Suppressor macrophage (primary cell): ENCODE measurements at places on chromosomes 7 and 10.

GRCh38 chr10:58400609-58401008, 15.4 kb downstream of the TFAM start:
- no peak for DNase-seq

DNA sequence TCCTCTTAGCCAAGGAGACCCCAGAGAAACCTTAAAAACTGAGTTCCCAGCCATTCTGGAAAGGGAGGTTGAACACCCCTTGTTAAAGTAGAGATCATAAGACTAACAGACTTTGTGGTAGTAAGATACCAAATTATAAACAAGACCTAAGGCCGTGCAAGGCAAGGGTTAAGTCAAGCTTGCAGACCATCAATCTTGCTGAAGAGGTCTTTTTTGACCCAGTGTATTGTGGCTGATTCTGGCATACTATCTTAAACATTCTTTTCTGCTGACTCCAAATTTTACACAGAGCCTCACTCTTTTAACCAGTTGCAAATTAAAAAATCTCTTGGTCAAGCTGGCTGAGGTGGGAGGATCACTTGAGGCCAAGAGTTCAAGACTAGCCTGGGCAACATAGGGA, 1.2 kb upstream of the TBRG4 start:
- DNase-seq: no peak

DNA sequence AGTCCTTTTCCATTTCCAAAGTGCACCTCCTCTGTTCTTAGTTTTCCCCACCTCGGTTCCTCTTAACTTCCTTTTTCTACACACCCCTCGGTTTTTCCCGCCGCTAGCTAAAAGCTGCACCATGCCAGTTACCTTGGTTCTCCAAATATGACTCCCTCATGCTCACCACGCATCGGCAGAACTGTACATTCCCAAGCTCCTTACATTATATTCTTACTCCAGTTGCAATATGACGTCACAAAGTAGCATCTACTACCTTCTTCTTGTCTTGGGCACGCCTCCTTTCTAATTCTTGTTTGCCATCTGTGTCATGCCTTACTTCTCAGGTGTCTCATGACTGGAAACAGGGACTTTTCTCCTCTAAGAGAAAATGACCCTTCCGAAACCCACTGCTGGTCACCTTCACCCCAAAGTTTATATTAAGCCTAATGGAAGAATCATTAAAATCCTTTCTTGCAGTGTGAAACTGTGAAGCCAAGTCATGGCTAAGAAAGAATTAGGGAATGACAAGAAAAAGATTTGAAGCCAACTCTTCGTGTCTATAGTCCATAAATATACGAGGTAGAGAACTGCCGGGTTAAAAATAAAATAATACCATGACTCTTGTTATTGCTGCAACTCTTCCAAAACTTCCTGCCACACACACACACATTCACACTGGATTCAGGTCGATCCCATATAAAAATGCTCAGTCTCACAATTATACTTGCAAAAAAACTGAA, 1.7 kb downstream of the ESYT2 start:
- DNase-seq: peak; percentile 51

GRCh38 chr10:18565006-18565405, 86.4 kb downstream of the NSUN6 start:
- DNase-seq: no peak

- DNase-seq: no peak
Observed at GRCh38 chr7:148809856-148810255, 74.2 kb downstream of the EZH2 start.

DNA sequence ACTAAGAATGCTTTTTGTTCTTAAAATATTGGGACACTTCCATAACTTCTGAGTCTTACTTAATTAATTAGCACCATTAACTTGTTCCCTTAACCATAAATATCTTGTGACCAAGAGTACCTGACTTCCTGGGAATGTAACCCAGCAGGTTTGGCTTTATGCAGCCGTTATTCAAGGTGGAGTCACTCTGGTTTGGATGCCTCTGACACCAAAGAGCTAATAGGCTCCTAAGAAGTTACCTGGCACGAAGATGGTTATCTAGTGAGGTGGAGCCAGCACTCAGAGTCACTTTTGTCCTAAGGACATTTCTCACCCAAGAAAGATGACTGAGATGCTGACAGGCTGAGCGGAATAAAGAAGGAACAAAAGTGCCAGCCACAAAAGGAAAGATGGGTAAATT, 172.3 kb downstream of the C1GALT1 start:
- no peak for DNase-seq

DNA sequence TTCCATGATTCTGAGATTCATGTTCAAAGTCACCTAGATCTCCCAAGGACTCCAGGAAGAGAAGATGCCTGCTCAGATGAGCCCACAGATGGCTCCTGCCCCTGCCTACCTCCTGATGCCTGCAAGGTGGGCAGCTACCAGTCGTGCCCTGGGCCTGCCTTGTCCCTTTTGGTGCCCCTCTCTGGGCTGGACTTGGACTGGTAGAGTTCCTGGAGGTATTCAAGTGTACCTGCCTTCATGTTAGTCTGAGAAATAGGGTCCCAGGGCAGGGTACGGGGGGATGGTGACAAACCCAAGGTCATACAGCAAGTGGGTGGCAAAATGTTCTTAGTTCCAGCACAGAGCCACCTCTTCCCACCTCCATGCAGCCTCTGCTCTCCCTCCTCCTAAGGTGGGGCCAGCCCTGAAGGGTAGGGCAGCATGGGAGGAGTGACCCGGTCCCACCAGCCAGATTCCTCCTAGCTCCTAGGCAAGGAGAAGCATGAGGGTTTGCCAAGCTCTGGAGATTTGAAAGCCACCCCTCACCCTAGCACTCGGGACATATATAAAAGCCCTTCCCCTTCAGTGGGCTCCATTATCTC, 80.8 kb upstream of the UNC5B start:
- DNase-seq: no peak

- DNase-seq: no peak
Observed at GRCh38 chr7:141427134-141427533, 124.1 kb upstream of the AGK start.

DNA sequence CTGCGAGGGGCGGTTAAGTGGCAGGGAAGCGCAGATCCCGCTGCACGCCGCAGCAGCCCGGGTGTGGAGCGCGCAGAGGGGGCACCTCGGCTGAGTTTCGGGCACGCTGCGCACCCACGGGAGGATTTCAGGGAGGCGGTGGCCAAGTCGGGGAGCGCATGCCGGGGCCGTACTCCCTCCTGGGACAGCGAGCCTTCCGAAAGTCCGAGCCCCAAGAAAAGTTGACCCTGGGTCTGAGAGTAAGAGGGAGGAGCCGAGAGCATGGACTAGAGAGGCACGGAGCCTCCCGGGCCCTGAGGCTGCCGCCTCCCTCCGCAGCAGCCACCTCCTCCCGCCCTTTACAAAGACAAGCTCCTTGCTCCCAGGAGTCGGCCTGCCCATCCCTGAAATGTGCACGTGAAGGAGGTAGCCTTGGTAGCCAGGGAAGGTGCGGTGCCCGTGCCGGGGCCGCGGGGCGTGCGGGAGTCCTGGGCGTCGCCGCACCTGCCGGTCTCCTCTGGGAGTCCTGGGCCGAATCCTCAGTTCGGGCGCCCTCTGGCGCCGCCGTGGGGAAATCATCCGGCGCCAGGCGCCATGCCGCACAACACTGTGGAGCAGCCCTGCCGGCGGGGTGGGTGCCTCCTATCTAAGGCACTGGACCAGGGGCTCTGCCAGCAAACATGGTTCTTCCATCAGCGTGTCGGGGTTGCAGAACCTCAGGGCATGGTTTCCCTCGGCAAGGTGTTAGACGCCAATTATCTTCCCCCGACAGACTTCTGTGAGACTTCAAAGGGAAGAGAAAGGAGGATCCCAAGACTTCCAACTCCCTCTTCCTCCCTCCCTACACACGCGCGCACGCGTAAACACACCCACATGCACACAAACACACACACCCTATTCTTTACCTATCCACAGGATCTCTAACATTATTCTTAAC, 104.0 kb downstream of the TRIL start:
- peak; percentile 74 for DNase-seq

- DNase-seq: no peak
Observed at GRCh38 chr10:29435809-29436501, 147.1 kb downstream of the LYZL1 start.

DNA sequence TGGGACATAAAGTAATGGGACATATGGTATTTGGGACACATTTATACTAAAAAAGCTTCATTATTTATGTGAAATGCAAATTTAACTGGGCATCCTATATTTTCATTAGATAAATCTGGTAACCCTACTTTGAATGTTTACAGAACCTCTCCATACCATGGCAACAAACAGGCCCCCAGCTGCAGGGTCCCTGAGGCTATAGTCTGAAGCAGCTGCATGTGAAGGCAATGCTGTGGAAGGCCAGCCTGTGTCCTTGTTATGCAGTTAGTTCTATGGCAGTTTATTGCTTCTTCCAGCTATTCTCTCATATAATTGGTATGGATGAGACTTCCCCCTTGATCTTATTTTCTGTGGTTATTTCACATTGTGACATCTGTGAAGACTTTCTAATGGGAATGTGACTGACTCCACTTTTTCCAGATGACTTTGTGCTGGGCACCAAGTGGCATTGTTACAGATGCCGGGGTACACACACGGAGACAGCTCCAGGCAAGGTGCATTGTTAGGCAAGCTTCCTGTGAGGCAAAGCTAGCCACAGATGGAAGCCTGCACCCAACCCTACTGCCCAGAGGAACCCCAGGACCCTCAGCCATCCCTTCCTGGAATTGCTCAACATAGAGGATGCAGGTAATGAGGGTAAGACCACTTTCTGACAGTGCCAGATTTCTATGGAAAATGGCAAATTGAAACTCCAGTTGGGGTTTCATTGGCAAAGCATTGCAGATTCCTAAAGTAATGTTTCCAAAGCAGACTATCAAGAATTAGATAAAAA, 49.5 kb upstream of the ADAM12 start:
- DNase-seq: no peak

DNA sequence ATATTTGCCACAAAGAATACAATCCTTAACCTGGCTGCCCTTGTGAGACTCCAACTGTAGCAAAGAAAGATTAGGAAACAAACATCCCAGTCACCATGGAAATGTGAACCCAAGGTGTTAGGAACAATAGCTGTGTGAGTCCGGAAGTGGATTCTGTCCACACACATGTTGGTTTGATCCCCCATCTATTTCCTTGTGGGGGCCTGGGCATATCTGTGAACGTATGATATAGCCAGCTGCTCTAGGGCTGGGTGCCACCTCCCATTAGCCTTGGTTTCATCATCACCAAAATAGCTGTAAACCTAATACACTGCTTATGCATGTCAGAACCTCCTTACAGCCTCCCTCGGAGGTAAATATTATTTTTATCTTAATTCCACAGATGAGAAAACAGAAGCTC, 26.4 kb downstream of the GRK5 start:
- no peak for DNase-seq

DNA sequence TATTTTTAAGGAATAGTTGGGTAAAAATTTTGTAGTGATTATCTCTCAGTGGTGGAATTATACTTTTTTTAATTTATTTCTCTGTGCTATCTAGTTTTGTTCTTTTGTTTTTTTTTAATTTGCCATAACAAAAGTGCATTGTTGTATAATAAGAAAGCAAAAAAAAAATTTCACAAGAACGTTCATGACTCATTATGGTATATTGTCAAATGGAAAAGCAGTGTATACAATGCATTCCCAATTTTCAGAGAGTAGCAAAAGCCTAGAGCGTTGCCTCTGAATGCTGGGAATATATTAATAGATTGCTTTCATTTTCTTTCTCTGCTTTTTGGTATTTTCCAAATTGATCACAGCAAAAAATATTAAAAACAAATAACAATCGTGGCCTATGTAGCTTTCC, 46.3 kb upstream of the GPAM start:
- DNase-seq: no peak

GRCh38 chr7:47818796-47819606, 129.3 kb downstream of the PKD1L1 start:
- DNase-seq: peak; percentile 88

DNA sequence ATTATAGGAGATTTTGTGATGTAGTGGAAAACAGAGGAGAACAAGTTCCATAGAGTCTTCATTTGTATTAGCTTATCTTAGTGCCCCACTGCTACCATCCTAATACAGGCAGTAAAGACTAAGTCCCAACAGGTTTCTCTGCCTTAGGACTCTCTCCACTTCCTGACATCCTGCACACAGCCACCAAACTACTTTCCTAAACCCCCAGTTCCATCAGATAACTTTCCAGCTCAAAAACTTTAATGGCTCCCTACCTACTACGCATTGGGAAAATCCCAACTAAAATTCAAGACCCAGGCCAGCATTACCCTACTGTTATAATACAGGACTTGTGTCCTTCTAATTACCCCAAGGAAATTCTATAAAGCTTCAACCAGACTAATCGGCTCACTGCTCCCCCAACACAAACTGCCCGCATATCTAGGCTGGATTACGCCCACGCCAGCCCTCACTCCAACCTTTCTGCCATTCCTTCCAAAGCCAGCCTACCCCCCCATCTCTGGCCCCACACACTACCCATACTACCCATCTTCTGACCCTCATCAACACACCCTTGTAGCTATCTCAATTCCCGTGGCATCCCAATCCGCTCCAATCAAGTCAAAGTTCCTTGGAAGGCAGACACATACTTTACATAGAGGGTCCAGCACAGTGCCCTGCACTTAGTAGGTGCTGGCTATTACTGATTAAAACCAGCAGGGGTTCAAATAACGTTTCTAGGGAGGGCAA, 1.4 kb downstream of the IDE start:
- no peak for DNase-seq

GRCh38 chr7:17279061-17279460, 19.4 kb upstream of the AHR start:
- DNase-seq: no peak
